Activated CD4-positive, alpha-beta T cell treated with anti-CD3 and anti-CD28 coated beads for 1 hour (primary cell): ENCODE measurements at places on chromosomes 11 and 22.

- no peak for DNase-seq
Measured at GRCh38 chr11:65898656-65899355, 1.4 kb downstream of the FOSL1 start.

DNA sequence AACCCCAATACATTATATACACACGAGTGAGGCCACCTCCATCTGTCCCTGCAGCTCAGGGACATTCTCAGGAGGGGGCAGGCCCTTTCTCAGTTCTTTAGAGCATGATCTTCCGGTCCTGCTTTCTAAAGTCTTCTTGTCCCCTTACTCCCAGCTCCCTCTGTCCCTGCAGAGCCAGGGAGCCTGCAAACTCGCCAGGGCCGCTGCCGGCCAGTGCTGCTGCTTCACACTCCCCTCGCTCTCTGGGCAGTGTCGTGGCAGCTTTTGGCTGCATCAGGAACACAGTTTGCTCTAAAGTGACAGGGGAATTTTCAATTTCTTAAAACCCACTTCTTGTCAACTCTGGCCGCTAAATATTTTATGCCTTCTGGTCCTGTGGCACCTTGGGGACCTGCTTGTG lies 130.1 kb upstream of the NARS2 start:
- DNase-seq: no peak

GRCh38 chr22:40635940-40636379 lies 559 bp downstream of the MRTFA start:
- no peak for DNase-seq

- peak; percentile 96 for DNase-seq
Measured at GRCh38 chr22:49917974-49918910, at the start of the genes ALG12 and CRELD2. Gene ALG12 (minus strand): TSS chr22:49918438. CDS start chr22:49913765, 4,673 bp downstream. Gene CRELD2 (plus strand): TSS chr22:49918634. CDS start chr22:49918770, 136 bp downstream.

DNA sequence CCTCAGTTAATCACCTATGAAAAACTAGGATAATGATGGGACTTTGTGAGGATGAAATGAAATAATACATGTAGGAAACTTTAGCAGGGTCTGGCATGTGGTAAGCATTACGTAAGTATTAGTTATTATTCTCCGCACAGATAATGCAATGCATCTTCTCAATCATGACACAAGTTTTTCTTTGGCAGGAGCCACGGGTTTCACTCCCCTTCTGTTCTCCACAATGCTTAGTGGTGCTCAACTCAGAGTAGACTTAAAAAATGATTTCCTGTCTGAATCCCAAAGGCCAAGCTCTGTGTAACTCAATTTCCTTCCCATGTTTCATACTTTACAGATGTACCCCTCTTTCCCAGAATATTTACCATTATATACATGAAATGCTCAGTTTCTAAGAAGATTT lies 82.9 kb downstream of the CCDC34 start:
- DNase-seq: no peak

DNA sequence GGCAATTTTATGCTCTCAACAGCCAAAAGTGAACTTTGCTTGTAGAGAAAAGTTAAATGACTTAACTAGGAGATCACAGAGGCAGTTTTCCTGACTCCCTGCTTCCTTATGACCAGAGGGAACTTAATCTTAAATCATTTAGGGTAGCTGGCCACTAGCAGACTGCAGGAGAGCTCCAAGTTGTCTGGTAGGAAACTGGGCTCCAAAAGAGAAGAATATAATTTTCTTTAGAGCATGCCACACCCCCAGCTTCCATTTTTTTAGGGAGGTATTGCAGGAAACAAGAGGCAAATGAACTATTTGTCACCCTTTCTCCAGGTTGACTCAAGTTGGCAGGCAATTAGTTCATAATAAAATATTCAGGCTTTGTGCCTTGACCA lies 2.6 kb downstream of the METTL15 start:
- DNase-seq: no peak

DNA sequence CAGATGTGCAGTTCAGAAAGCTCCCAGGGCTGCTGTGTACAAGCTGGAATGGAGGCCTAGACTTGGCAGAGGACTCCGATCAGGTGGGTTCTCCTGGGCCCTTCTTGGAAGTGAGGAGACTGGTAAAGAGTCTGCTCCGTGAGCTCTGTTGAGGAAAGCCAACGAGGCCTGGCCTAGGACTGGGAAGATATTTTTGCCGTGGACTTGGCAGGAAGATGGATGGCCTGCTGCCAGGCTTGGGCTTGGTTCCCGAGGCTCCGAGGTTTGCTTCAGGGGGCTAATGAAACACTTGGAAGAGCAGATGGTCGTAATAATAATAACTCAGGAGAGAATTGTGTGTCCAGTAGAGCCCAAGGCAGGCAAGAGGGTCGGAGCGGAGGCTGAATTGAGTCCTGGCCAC lies 3.9 kb downstream of the GALR3 start:
- no peak for DNase-seq

GRCh38 chr11:72157131-72157530 lies 21.6 kb downstream of the FOLR3 start:
- DNase-seq: no peak

GRCh38 chr11:67282155-67282875 lies 6.8 kb upstream of the ANKRD13D start:
- DNase-seq: no peak

DNA sequence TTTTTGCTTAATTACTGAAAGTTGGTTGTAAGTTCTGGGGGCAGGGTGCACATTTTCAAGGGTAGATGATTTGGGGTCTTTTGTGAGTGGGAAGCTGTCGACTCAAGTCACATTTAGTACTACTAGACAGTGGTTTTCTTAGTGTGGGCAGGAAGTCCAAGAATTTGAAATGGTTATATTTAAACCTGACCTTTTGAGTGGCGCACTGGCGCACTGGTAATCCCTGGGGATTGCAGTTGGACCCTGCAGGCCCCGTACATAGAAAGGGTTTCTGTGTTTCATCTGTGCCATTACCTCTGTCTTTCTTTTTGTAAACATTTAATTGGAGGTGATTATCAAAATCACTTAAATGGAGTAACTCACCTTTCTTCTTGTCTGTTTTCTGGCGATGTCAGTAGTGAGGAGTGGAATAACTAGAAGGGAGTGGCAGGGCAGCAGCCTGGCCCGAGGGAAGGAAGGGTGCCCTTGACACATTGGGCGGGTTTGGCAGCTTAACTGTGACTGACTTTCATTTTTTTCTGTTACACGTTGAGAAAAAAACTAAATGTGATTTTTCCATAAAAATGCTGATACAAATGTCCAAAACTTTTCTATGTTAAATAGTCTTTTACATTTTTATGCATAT lies 101.8 kb upstream of the GAL start:
- no peak for DNase-seq

DNA sequence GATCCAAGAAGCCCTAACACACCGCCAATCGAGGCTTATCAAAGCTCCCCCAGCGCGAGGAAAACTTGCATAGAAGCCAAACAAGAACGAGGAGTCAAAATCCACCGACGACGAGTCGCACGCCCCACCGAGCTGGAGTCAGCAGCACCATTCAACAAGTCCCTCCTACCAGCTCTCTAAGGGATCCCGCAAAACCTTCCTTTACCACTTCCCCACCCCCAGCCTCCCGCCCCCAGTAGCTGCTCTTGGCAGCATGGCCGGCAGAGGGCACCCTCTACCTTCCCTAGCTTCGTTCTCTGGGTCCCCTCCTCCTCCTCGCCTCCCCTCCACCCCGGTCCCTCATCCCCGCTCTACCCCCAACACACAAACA lies 1.4 kb downstream of the BDNF start:
- peak; percentile 21 for DNase-seq

DNA sequence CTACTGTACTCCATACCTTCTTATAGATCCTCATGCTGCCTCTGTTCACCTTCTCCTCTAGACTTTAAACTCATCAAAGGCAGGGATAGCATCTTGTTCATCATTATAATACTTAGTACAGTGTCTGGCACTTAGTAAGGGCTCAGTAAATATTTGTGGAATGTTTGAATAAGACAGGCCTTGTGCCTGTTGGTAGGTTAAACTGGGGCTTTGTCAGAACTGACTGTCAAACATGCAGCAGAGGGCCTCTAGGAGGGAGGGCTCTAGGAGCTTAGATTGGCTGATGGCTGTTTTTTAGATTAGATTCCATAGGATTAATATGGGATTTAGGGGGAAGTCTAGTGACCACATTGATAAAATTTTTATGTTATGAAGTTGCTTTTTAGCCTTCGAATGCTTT lies 70.8 kb downstream of the RNF169 start:
- no peak for DNase-seq
